ENCODE measurements at places on chromosomes 5 and 9. TPM values are rescaled to one million over a fixed set of nuclear protein-coding genes. Genes with fewer than 3 reads are reported as not detected.

GRCh38 chr5:89302102-89302891 is 419.3 kb upstream of the MEF2C start:
- no peak for DNase-seq

- DNase-seq, result no peak
Measured at GRCh38 chr5:14143546-14143840, 351 bp downstream of the TRIO start.

- DNase-seq, result no peak
Measured at GRCh38 chr5:154364771-154365170, 81.0 kb upstream of the SAP30L start.

- no peak for DNase-seq
Measured at GRCh38 chr5:103283869-103284268, 25.3 kb downstream of the MACIR start.

GRCh38 chr9:88537761-88538091 is 2.7 kb downstream of the NXNL2 start:
- peak; percentile 58 for DNase-seq

GRCh38 chr5:132437604-132438266 is 52.8 kb downstream of the IRF1 start:
- no peak for DNase-seq

GRCh38 chr5:53089481-53089991 is 20.0 kb downstream of the MOCS2 start:
- DNase-seq, result no peak

GRCh38 chr9:97860451-97861147 is 7.6 kb downstream of the FOXE1 start:
- DNase-seq, result peak; percentile 58

DNA sequence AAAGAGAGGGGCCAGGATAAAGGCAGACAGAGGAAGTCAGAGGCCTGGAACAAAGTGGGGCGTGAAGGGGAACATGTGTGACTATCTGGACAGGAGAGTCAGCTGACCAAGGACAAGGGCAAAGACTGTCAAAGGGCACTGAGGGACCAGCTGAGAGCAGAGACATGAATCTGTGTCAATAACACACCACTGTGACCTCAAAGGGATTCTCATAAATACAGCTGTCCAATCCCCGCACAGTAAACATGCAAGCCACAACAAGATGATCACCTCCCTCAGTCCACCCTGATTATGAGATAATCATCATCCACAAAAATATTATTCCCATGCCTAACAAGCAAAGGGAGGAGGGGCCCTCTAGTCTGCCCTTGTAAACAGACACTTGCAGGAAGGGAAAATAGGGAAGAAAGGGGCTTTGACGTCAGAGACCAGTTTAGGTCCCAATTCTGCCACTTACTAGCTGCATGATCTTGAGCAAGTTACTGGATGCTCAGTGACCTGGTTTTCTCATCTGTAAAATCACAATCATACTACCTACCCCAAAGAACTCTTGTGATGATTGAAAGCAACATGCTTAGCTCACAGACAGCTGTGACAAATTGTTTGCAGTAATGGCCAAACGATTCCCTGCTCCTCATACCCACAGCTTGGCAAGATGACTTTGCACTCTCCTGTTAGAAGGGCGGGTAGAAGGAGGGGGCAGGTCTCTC is 41.8 kb downstream of the RAPGEF1 start:
- peak; percentile 75 for DNase-seq

GRCh38 chr5:50866415-50866814 is 200.0 kb downstream of the PARP8 start:
- DNase-seq, result no peak

DNA sequence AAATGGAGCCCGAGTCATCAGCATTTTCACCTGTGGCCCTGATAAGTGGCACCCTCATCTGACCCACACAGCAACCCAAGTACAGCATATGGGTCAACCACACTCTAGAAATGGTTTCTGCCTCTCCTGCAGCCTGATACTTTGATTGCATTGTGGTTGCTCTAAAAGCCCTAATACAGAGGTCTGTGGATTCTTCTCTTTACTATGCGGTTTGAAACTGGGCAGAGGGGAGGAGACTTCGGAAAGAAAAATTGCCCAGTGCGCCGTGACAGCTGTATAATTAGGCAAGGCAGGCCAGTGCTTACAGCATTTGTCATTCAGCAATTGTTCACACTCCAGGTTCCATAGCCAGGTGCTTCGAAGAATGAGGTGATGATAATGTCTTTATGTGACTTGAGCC is 361.0 kb downstream of the NFIB start:
- peak; percentile 69 for DNase-seq

- no peak for DNase-seq
Measured at GRCh38 chr9:115671236-115671962, 482.2 kb upstream of the PAPPA start.

DNA sequence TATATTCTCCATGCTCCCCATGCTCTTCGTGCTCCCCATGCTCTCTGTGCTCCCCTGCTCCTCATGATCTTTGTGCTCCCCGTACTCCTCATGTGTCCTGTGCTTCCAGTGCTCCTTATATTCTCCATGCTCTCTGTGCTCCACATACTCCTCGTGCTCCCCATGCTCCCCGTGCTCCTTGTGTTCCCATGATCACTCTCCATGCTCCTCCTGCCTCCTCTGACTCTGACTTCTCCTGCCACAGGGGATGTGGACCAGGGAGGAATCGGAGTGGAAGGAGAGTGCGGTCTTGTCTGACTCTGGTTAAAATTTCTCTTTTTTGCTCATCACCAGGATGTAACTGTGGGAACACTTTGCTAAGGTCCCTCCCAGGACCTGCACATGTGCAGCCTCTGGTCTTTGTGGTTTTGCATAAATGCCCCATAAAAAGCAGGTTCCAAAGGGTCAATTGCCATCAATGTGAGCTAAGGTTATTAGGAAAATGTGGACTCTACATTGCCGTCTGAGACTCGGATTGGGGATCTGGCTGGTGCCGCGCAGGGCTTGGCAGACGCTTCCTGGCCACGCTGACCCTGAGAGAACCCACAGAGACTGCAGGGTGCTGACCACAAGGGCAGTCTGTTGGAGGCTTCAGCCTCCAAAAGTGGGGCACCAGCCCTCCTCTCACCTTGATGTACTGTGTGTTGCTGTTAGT is 52.5 kb downstream of the TRIP13 start:
- no peak for DNase-seq

GRCh38 chr5:129820-130219 is 37.9 kb downstream of the PLEKHG4B start:
- DNase-seq, result no peak

- no peak for DNase-seq
Measured at GRCh38 chr5:154199671-154200220, 9.2 kb downstream of the GALNT10 start.

DNA sequence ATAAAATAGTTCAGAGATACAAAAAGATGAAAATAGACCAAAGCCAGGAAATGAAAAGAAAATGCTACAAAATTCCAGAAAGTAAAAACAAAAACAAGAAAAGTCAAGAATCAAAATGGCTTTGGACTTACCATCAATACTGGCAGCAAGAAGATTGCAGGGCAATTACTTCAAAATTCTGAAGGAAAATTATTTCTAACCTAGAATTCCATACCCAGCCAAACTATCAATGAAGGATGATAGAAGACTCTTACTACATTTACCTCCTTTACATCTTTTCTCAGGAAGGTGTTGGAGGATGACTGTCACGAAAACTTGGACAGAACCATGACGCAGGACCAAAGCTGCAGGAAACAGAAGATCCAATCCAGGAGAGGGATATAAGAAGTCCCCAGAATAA is 46.8 kb downstream of the EGFLAM start:
- no peak for DNase-seq

GRCh38 chr5:142280066-142281007 is 44.5 kb downstream of the SPRY4 start:
- DNase-seq, result peak; percentile 74

GLDC gene
- not detected for total RNA-seq

PCDHB15 gene
- 0.91 TPM for total RNA-seq

SH3GL2 gene
- total RNA-seq, result 0.10 TPM

PKD2L2 gene
- total RNA-seq, result not detected

GGTA1 gene
- total RNA-seq, result not detected
